Hair follicular keratinocyte (primary cell): ENCODE measurements at places on chromosomes 7 and 10. TPM values are rescaled to one million over a fixed set of nuclear protein-coding genes. Genes with fewer than 3 reads are reported as not detected.

RAMP3 gene
- total RNA-seq, result not detected in 2 replicates

MYH16 gene
- 1.1 and 1.2 TPM in 2 replicates for total RNA-seq

GSTO2 gene
- 50.1 and 65.3 TPM in 2 replicates for total RNA-seq

HBP1 gene
- total RNA-seq, result 22.3 and 38.0 TPM in 2 replicates

ARMC3 gene
- not detected in 2 replicates for total RNA-seq

NCF1 gene
- total RNA-seq, result 1.9 and 2.8 TPM in 2 replicates

KIF11 gene
- 8.4 and 25.1 TPM in 2 replicates for total RNA-seq

COBL gene
- not detected in 2 replicates for total RNA-seq

NUPR2 gene
- total RNA-seq, result not detected in 2 replicates

FANK1 gene
- 2.1 and 3.3 TPM in 2 replicates for total RNA-seq

HPSE2 gene
- total RNA-seq, result not detected in 2 replicates

NKX1-2 gene
- total RNA-seq, result 1.7 and 2.6 TPM in 2 replicates

HMX2 gene
- not detected in 2 replicates for total RNA-seq

NPSR1 gene
- total RNA-seq, result not detected in 2 replicates

MYL10 gene
- total RNA-seq, result not detected in 2 replicates

OR6V1 gene
- total RNA-seq, result not detected in 2 replicates

FOXI2 gene
- total RNA-seq, result not detected in 2 replicates

ZNF775 gene
- total RNA-seq, result 3.7 and 4.6 TPM in 2 replicates

LZTS2 gene
- total RNA-seq, result 45.0 and 52.0 TPM in 2 replicates

SYT15B gene
- total RNA-seq, result not detected in 2 replicates

OR13A1 gene
- total RNA-seq, result not detected in 2 replicates

CUZD1 gene
- total RNA-seq, result 0.11 and 0.39 TPM in 2 replicates

OR2A42 gene
- not detected in 2 replicates for total RNA-seq

SORCS3 gene
- not detected in 2 replicates for total RNA-seq

BMS1 gene
- 13.7 and 20.5 TPM in 2 replicates for total RNA-seq

IKZF1 gene
- total RNA-seq, result not detected in 2 replicates

PRLHR gene
- not detected in 2 replicates for total RNA-seq
